ENCODE measurements at places on chromosomes 6 and 20.

DNA sequence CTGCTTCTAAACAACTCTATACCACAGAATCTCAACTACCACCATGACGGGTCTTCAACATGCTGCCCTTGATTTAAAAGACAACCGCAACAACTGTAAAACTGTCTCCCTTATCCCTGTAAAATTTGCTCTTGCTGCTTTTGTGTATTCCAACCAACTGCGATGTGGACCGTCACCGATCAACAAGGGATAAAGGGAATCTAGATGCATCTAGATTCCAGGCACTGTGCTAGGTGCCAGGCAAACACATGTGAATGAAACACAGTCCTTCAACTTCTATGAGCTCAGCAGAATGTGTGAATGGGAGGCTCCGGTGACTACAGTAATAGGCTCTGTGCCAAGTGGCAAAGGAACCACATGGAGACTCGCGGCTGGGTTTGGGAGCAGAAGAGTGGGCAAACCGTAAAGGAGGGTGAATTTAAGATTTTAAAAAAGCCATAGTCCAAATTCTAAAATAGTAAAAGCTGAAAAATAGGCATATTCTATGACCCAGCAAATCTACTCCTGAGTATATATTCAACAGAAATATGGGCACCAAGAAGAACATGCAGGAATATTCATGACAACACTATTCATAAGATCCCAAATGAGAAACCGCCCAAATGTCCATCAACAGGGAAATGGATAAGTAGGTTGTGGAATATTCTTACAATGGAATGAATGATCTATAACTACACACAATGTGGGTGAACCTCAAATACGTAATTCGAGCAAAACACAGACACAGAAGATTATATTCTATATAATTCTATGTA lies 3.7 kb upstream of the PRND start:
- no peak for DNase-seq

DNA sequence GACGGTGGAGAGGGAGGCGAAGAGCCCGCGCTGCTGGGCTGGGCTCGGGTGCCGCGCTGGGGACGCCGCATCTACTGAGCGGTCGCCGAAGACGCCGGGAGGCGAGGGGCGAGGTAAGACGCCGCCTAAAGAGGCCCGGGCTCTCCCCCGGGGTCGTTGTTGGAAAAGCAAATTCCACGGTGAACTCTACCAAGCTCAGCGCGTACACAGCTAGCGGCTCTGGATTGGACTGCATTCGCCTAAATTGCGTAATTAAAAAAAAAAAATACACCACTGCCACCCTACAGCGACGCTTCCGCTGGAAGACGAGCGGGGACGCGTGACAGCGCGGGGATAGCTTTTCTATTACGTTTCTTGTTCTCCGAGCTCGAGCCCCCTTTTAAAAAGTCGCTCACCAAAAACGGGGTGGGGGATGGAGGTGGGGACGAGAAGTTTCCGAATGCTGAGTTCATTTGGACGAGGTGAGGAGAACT lies 92.0 kb upstream of the PRDM1 start:
- DNase-seq, result no peak

- no peak for DNase-seq
Measured at GRCh38 chr6:18656506-18656905, 269.4 kb downstream of the RNF144B start.

GRCh38 chr20:56759741-56760278 lies 130.7 kb downstream of the TFAP2C start:
- no peak for DNase-seq

- DNase-seq, result no peak
Measured at GRCh38 chr6:159161839-159162238, 7.4 kb upstream of the FNDC1 start.

DNA sequence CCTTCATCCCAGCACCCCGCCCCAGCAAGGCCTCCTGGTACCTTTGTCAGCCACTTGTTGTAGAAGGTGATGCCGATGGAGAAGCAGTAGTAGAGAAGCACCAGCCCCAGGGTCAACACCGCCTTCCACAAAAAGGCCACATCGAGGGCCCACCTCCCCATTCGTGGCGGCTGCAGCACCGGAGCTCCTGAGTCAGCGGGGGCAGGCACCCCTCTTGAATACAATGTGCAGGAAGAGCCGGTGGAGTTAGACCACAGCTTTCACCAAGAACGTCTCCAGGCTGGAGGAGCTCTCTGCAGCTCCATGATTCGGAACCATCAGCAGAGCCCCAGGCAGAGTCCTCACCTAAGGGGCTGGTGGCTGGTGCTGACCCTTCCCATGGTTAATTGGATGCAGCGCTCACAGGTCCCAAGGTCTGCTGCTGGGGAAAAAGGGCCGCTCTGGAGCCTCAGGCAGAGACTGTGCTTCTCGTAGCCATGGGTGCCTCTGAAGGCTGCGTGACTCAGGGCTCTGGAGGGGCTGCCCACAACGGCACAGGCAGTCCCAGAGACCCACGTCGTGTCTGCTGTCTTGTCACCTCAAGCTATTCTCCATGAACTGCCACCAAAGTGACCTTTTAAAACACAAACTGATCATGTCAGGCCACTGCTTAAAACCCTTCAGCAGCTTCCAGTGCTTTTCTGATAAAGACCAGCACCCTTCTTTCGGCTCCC lies 47.9 kb downstream of the ELMO2 start:
- no peak for DNase-seq

DNA sequence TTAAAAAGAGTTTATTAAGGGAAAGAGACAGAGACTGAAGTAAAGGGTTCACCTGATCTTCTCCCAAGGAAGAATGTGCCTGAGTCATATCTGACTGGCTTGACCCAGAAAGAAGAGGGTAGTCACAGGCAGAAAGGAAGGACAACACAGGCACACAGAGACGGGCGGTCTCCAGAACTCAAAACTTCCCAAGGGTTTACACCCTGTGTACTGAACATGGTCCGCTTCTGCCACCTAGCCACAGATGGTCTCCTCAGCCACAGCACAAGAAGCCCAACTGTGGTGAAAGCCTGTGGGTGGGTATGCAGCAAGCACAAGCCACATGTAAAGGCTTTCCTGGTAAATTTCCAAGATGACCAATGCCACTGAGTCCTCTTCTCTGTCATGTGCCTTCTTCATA lies 17.2 kb downstream of the UNC5CL start:
- no peak for DNase-seq

DNA sequence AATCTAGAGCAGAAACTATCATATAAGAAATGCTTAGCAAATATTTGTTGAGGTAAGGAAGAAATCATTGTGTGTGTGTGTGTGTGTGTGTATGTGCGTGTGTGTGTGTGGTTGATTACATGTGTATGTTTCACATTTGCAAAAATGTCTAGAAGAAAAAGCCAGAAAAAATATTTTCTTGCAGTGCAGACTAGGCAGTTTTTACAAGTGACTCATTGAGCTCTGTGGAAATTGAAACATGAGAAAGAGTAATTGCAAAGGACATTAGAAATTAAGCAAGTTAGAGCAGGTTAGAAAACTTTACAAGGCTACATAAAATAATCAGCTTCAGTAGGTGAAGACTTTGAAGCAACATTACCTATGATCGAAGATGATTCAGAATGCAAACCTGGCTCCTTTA lies 669.0 kb upstream of the EYS start:
- no peak for DNase-seq

DNA sequence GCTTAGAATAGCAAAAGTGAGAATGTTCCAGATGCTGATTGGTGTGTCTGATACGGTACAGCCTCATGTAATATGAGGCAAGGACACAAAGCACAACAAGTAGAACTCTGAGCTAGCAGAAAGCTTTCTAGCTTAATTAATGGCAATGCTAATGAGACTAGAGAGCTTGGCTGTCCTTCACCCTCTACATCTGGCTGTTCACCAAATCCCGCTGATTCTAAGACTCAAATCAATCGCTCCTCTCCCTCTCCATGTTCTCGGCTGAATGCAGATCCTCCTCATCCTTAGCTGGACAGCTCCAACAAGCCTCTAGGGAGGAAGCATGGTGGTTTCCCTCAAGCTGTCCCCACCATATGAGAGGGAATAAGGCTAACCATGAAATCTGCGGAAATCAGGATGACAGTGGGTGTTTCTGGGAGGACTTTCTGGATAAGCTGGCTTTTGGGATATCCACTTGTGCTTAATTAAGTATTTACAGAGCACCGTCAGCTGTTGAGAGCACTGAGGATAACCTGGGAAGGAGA lies 128.9 kb downstream of the FOXC1 start:
- DNase-seq, result no peak

GRCh38 chr6:124819346-124819745 lies 142.9 kb upstream of the RNF217 start:
- DNase-seq, result no peak

- DNase-seq, result no peak
Measured at GRCh38 chr6:106872049-106872448, 102.5 kb downstream of the CD24 start.

DNA sequence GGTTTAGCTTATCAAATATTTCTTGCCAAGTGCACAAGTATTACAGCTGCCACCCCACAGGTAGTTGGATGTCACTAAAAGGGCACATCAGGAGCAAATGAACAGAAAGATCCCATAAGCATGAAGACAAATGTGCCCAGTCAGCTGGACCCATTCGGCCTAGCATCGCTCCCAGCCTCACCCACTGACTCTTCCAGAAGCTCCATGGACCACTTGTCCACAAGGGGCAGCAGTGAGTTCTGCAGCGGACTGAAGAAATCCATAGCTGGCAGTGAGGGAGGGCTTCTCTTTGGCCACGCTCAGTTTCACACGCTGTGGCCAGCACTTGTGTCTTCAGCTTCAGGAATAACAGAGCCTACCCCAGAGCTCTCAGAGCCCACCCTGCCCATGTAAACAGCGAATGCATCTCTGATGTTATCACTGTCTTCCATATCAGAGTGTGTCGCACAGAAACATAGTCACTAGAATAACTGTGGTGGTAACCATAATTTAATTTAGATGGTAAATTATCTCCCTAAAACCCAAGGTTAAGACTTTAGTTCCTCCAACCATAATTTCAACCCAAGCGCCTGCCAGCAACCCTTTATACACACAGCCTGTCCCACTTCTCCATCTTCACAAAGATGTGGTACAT lies 15.8 kb downstream of the CGA start:
- DNase-seq, result peak; percentile 10

GRCh38 chr6:81694207-81694606 lies 58.3 kb downstream of the TENT5A start:
- peak; percentile 54 for DNase-seq

- DNase-seq, result no peak
Measured at GRCh38 chr6:33595001-33595846, 15.1 kb upstream of the BAK1 start.

DNA sequence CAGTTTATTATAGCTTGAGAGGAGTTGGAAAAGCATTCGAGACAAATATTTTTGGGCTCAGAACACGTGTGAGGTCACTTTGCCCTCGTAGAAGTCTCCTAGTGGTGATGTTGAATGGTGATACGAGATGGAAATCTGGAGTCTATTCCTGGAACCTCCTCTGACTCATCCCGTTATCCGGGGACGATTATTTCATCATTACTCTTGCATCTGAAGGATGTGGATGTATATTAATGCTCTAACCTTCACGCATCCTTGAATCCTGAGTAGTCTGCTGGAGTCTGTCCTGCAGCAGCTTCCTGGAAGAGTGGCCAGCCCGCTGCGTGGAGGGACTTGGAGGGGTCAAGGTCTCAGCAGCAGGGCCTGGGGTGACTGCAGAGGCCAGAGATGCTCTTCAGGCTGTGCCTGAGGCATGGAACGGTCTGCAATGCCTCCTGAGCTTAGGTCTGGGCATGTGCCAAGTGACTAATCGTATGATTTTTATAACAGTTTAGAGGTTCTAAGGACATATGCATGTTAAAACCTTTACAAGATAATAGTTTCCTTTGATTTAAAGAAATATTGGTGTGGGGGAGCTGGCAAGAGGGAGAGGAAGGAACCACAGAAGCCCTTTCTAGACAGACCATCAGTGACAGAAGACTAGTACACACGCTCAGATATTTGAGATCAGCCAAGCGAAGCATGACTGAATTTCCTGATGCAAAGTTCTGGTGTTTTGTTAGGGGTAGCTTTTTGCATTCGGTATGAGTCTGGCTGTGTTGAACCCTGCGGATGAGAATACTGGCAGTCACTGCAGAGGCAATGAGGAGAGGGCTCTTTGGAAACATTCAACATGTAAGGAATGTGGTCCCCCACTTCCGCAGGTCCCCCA lies 400.2 kb downstream of the QKI start:
- DNase-seq, result no peak

DNA sequence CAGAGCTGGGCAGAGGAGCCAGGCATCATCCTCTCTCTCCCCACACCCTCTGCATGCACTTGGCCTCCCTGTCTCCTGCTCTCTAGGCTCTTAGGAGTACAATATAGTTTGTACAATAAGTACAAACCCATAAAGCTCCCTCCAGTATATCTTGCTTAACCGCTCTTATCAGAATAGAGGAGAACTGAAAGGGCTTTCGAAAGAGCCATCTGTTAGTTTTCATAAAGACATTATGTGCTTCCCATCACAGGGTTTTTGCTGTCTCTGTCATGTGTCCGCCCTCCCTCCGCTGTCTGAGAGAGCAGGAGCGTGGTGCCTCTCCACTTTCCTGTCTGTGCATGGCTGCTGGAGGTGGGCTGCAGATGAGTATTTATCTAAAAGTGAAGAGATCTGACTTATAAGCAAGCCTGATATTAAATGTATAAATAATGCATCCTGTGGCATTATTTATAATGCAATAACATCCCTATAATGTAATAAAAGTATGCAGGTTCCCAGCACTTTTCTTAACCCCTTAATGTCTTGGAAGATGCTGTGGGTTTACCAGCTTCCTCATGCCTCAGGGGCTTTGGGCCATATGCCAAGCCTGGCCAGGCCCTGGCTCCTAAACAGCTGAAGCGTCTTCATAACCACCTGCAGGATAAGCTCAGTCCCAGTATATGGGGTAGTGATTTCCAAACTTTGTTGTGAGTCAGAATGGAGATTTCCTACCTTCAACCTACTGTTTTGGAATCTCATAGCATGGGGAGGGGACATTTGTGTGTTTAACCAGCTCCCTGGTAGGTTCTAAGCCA lies 297.1 kb downstream of the DHX35 start:
- no peak for DNase-seq

DNA sequence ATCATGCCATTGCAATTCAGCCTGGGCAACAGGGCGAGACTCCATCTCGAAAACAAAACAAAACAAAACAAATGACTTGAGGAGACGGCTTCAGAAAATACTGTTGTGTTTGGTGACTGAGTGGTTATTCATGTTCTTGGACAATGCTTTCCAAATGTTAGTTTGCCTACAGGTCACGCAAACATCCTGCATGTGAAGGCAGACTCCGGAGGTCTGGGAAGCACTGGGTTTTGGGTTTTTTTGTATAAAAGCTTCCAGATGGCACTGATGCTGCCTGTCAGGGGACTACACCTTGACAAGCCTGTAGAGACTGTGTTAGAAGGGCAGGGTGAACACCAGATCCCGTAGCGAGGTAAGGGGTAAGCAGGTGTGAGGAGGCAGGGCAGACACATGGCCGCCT lies 81.7 kb downstream of the THBS2 start:
- no peak for DNase-seq

GRCh38 chr6:40550202-40551101 lies 36.7 kb downstream of the LRFN2 start:
- peak; percentile 2 for DNase-seq

GRCh38 chr6:119148098-119148824 lies 69.8 kb upstream of the FAM184A start:
- peak; percentile 68 for DNase-seq

DNA sequence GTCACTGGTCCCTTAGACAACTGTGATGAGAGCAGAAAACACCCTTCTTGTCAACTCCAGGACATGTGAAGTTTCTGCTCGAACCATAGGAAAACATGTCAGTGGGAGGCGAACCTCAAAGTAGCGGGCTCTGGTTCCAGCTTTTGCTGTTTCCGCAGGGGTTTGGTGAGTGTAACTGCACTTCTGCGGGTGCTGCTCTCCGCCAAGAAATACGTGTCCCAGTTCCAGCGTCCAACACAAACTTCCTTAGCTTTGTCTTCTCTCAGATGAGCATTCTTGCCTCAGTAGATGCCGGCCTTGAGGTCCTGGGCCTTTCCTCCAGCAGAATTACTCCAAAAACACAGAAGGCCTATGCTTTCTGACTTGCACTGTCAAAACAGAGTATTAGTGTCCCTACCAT lies 156.3 kb downstream of the FNDC1 start:
- DNase-seq, result no peak

All from NCI-H774 (cell line).